Hippocampal formation (tissue), 2 donors: ENCODE measurements at places on chromosomes 4 and X.

- no peak for DNase-seq
These were observed 32.7 kb upstream of the JADE1 start for GRCh38 chr4:128776794-128777216.

GRCh38 chr4:60241866-60242265 is 958.3 kb upstream of the ADGRL3 start:
- DNase-seq, result peak; percentile 25

DNA sequence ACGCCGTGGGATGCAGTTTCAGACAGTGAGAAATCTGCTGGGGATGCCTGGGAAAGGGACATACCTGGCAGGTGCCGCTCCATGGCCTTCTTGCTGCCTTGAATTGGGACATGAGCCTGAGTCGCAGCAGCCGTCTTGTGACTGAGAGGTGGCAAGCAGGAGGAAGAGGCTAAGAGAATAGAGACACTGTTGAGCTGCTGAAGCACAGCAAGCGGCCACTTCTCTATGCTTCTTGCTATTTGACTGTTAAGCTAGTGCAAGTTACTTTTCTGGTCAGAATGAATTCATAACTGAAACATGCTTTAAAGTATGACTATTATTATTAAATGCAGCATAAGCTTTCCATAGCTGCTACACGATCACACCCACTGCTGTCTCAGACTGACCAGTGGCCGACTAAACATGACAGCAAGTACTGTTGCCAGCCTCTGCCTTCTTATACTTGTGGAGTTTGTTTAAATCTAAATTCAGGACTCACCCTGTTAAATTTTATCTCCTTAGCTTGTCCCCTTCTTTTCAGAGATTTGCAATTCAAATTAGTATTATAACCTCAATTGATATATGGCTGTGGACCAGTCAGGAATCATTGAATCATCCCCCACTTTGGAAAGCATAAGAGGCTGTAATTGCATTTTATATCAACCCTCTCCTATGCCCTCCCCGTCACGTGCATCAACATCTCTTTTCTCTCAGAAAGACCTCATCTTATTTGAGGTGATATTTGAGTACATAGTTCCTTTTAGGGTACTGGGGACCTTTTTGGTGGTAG is 24.8 kb upstream of the ACSL1 start:
- no peak for DNase-seq

DNA sequence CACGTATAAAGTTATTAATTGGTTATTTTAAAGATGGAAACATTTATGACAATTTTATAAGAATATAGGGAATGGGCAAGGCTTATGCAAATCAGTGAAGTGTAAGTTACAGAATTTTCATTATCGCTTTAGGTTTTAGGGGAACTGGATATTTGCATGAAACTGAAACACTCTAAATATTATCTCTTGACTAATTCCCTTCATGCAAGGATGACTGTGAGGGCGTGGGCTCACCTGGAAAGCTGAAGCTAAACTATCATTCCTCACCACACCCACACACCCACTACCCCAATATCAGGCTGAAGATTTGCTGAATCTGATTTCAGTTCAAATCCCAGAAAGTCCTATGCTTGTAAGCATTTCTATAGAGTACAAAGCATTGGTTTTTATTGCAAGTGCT is 81.7 kb upstream of the ARHGAP24 start:
- no peak for DNase-seq

DNA sequence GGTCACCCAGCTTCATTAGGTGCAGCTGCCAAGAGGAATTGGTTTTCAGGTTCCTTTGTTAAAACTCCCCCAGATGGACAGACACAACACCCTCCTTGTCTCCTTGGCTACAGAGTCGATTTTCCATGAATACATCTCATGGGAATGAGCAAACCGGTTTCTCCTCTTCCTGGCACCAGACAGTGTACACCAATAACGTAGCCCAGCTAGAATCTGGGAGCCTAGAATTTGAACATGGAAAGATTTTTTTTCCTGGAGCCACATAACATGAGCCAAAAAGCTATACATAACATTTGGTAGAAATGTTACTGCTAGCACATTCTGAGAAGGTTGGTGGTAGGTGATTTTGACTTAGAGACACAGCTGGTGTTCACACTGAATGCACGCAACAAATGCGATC is 62.9 kb upstream of the SLC34A2 start:
- DNase-seq, result peak; percentile 8

DNA sequence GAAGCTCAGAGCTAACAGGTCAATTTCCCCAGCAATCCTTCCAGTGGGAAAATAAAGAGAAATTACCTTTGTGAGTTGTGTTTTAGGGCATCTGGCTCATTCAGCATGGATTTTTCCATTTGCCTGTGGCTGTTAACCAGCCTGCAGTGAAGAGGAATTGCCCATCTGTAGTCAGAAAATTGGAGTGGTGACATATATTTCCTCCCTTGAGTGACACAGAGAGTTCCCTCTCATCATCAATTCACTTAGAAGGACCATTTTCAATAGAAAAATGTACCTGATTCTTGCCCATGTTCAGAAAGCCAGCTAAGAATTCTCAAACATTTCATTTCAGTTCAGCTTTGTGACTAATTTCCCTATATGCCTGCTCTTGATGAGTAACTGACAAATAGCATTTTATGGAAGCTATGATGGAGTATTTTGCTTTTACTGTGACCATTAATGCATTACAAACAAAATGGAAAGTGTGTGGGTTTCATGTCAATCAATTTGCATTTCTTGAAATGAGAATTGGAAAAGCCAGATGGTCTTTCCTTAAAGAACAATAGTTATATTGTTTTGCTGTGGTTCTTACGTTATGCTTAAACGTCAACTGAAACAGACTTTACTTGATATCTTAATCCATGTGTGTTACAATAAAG is 155.8 kb downstream of the NWD2 start:
- no peak for DNase-seq

GRCh38 chr4:19047279-19047880 is 1025.8 kb upstream of the LCORL start:
- no peak for DNase-seq

DNA sequence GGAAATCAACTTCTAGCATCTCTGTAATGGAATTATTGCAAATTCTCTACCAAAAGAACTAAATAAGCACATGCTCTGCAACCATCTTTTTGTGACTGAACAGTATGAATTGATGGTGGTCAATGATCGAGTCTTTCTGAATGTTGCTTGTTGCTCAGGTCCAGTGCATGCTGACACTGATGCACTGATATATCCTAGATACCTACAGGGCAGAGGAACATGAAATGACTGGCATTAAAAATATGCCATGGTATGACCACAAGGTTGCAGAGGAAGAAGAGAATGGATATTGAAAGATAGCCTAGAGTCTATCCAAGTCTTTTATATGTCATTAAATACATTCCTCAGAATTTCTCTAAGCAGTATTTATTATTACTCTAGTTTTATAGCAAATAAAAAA is 692.8 kb upstream of the TENM3 start:
- no peak for DNase-seq

GRCh38 chr4:93776386-93777080 is 52.0 kb upstream of the ATOH1 start:
- no peak for DNase-seq
